ENCODE measurements at places on chromosomes 16 and 17. TPM values are rescaled to one million over a fixed set of nuclear protein-coding genes. Genes with fewer than 3 reads are reported as not detected.

Gene MIEN1
- 32.5 TPM for total RNA-seq

GRCh38 chr16:48511071-48511540 is 98.9 kb downstream of the N4BP1 start:
- no peaks in the 10 kb centered on the region for H3K4me1 ChIP-seq
- H3K27me3 ChIP-seq, result no peaks in the 10 kb centered on the region
- peaks cover 2% of the 10 kb centered on the region for H3K36me3 ChIP-seq
- no peak for DNase-seq
- H3K4me3 ChIP-seq, result no peak overlapping the region
- no peak overlapping the region for H3K27ac ChIP-seq

Gene CD300E
- not detected for total RNA-seq

Gene FBXW10B
- 0.51 TPM for total RNA-seq

- H3K4me1 ChIP-seq, result no peaks in the 10 kb centered on the region
- no peak overlapping the region for H3K27ac ChIP-seq
- DNase-seq, result no peak
- H3K27me3 ChIP-seq, result peaks cover 5% of the 10 kb centered on the region
- no peak overlapping the region for H3K4me3 ChIP-seq
Measured at GRCh38 chr17:81332914-81333528, 37.9 kb upstream of the SLC38A10 start.

Gene G6PC1
- total RNA-seq, result not detected

GRCh38 chr16:53515259-53515658 is 12.2 kb upstream of the AKTIP start:
- H3K4me3 ChIP-seq, result no peak overlapping the region
- no peak for DNase-seq
- H3K27ac ChIP-seq, result no peak overlapping the region
- peaks cover 55% of the 10 kb centered on the region for H3K4me1 ChIP-seq
- H3K36me3 ChIP-seq, result peaks cover 8% of the 10 kb centered on the region
- H3K27me3 ChIP-seq, result peaks cover 2% of the 10 kb centered on the region

DNA sequence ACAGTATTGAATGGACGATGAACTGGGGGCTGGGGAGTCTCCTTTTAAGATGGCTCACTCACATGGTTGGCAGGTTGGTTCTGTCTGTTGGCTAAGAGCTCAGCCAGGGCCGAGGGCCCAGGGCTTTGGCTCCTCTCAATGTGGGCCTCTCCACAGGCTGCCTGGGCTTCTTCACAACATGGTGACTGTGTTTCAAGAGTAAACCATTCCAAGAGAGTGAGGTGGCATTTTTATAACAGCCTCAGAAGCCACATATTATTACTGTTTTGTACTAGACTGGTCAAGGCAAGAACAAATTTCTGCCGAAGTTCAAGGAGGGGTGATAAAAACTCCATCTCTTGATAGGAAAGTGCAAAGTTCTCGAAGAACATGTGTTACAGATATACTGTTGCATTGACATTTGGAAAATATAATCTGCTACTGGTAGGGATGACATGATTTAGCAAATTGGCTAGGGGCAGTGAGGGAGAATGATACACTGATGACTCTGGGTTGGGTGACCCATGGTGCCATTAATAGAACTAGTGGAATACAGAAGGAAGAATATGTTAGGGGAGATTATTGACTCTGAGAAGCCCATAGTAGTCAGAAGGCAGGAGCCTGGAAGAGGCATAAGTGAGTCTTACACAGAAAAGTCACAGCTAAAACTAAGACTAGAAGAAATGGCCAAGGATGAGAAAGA is 13.7 kb downstream of the KRABD2 start:
- no peaks in the 10 kb centered on the region for H3K27me3 ChIP-seq
- no peak for DNase-seq
- peaks cover 5% of the 10 kb centered on the region for H3K4me1 ChIP-seq
- no peaks in the 10 kb centered on the region for H3K36me3 ChIP-seq

Gene ZSCAN10
- 0.25 TPM for total RNA-seq

DNA sequence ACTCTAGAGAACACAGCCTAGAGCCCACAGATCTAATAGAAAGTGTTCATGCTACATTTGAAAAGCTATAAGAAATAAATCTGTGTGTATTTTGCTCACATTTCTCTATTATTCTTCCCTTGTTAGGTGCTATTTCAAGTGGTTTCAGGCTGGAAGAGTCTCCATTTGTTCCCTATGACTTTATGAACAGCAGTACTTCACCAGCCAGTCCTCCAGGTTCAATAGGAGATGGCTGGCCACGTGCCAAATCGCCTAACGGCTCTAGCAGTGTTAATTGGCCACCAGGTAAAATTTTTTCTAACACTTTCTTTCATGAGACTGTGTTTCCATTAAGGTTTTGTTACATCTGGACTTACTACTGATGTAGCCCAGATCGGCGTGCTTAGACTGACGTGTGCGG is 30.7 kb upstream of the SLC5A11 start:
- H3K27me3 ChIP-seq, result no peaks in the 10 kb centered on the region
- no peak for DNase-seq
- no peaks in the 10 kb centered on the region for H3K4me1 ChIP-seq
- no peak overlapping the region for H3K27ac ChIP-seq
- H3K36me3 ChIP-seq, result peaks cover 36% of the 10 kb centered on the region
- H3K4me3 ChIP-seq, result no peak overlapping the region

GRCh38 chr17:697682-698081 is 17.0 kb downstream of the VPS53 start:
- no peak overlapping the region for H3K27ac ChIP-seq
- H3K27me3 ChIP-seq, result no peaks in the 10 kb centered on the region
- peaks cover 21% of the 10 kb centered on the region for H3K36me3 ChIP-seq
- H3K4me1 ChIP-seq, result no peaks in the 10 kb centered on the region
- no peak overlapping the region for H3K4me3 ChIP-seq

- no peak overlapping the region for H3K4me3 ChIP-seq
- no peaks in the 10 kb centered on the region for H3K4me1 ChIP-seq
- no peak for DNase-seq
- H3K27me3 ChIP-seq, result no peaks in the 10 kb centered on the region
- H3K36me3 ChIP-seq, result no peaks in the 10 kb centered on the region
- H3K27ac ChIP-seq, result no peak overlapping the region
Measured at GRCh38 chr17:16474012-16474725, 17.8 kb downstream of the LRRC75A start.

Gene ASGR2
- total RNA-seq, result not detected

Gene CCL3
- total RNA-seq, result 253 TPM

GRCh38 chr16:24700549-24701392 is 28.7 kb upstream of the TNRC6A start:
- H3K27ac ChIP-seq, result no peak overlapping the region
- peaks cover 7% of the 10 kb centered on the region for H3K27me3 ChIP-seq
- H3K4me3 ChIP-seq, result no peak overlapping the region
- no peaks in the 10 kb centered on the region for H3K4me1 ChIP-seq

Gene MRC2
- 9.0 TPM for total RNA-seq

- H3K4me1 ChIP-seq, result peaks cover 26% of the 10 kb centered on the region
- H3K27me3 ChIP-seq, result no peaks in the 10 kb centered on the region
- H3K36me3 ChIP-seq, result peaks cover 45% of the 10 kb centered on the region
- DNase-seq, result no peak
- H3K27ac ChIP-seq, result peak overlapping the region; percentile 92
Measured at GRCh38 chr17:81511804-81512561, 616 bp downstream of the ACTG1 start.

Gene NME1
- total RNA-seq, result 296 TPM

DNA sequence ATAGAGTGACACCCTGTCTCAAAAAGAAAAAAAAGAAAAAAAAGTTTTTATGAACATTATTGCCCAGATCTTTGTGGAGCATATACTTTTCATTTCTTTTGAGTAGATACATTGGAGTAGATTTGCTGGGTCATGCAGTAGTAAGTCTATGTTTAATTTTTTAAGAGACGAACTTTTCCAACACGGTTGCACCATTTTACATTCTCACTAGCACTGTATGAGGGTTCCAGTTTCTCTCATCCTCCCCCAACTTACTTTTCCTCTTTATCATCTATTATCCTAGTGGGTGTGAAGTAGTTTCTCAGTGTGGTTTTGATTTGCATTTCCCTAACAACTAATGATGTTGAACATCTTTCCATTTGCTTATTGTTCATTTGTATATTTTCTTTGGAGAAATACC is 10.5 kb downstream of the RPS6KB1 start:
- no peak overlapping the region for H3K4me3 ChIP-seq
- DNase-seq, result no peak
- H3K27ac ChIP-seq, result peak overlapping the region; percentile 18
- H3K4me1 ChIP-seq, result peaks cover 30% of the 10 kb centered on the region

- H3K36me3 ChIP-seq, result no peaks in the 10 kb centered on the region
- DNase-seq, result no peak
- no peak overlapping the region for H3K4me3 ChIP-seq
Measured at GRCh38 chr16:51408357-51408756, 257.3 kb upstream of the SALL1 start.

DNA sequence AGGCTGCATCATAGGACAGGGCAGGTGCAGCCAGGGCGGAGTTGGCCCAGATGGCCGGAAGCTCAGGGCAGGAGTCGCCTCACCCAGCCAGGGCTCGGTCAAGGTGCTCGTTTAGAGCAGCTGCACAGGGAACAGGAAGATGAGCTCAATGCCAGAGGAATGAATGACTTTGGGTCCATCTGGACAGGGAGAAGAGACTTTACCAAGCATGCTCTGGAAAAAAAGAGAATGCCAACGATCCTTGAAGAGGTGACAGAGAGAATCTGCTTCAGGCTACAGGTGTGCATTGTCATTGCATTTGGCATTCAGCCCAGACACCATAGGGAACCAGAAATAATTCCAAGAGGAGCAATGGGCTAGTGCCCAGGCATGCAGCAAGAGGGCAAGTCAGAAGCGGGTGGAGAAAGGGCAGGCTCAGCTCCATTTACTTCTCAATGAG is 6.7 kb upstream of the MPP3 start:
- H3K27me3 ChIP-seq, result peaks cover 16% of the 10 kb centered on the region
- no peaks in the 10 kb centered on the region for H3K36me3 ChIP-seq
- no peak overlapping the region for H3K4me3 ChIP-seq
- DNase-seq, result no peak

DNA sequence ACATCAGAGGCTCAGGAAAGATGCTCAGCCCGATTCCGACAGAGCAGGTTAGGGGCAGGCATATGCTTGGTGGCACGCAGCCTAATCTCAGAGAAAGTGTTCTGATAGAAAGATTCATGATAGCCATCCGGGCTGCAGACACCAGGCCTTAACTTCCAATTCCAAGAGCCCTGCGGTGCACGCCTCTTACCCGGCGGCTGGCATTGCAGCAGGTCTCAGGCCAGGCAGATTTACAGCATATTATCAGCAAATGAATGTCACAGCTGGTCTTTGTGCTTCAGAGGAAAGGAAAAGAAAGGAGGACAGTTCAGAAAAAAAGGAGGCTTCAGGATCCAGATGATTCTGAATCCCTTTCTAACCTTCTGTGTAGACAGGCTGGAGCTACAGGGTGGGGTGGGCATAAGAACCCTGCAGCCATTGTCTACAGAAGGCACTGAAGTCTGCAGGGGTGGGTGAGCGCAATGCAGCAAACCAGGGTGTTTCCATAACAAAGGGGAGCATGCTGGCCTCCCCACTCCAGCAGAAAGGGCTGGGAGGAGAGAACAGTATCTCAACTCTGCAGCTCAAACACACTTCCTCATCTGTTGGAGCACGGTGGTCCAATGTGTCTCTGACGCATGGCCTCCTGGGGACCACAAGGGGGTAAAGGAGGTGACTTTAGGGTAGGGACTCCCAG is 277.4 kb upstream of the XYLT1 start:
- H3K27me3 ChIP-seq, result peaks cover 6% of the 10 kb centered on the region
- no peak overlapping the region for H3K4me3 ChIP-seq
- no peaks in the 10 kb centered on the region for H3K4me1 ChIP-seq
- no peak overlapping the region for H3K27ac ChIP-seq

Gene UTS2R
- not detected for total RNA-seq

DNA sequence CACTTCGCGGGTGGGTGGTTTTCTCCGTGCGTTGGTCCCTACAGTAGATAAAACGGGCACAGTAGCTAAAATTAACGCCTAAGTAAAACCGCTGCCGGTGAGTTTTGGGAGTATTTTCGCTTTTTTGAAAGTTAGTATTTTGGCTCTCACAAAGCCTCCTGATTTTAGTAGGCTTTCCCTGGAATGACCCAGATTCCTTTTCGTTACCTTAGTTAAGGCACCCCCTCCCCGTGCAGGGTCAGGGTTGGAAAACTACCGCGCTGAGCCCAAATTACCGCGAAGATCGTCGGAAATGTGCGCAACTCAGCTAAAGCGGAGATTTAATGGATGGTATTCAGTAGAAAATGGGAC is 28.3 kb upstream of the ST6GALNAC1 start:
- no peaks in the 10 kb centered on the region for H3K36me3 ChIP-seq
- H3K4me3 ChIP-seq, result peak overlapping the region; percentile 89
- H3K4me1 ChIP-seq, result peaks cover 32% of the 10 kb centered on the region
- H3K27ac ChIP-seq, result peak overlapping the region; percentile 95

- no peak for DNase-seq
- H3K27ac ChIP-seq, result no peak overlapping the region
- no peaks in the 10 kb centered on the region for H3K36me3 ChIP-seq
- peaks cover 2% of the 10 kb centered on the region for H3K27me3 ChIP-seq
Measured at GRCh38 chr16:79784007-79784406, 183.5 kb upstream of the MAF start.

- no peak overlapping the region for H3K4me3 ChIP-seq
- no peaks in the 10 kb centered on the region for H3K27me3 ChIP-seq
- DNase-seq, result no peak
- no peak overlapping the region for H3K27ac ChIP-seq
- peaks cover 29% of the 10 kb centered on the region for H3K4me1 ChIP-seq
Measured at GRCh38 chr17:77867308-77867781, 91.2 kb upstream of the TNRC6C start.

Gene PRAC2
- total RNA-seq, result not detected

DNA sequence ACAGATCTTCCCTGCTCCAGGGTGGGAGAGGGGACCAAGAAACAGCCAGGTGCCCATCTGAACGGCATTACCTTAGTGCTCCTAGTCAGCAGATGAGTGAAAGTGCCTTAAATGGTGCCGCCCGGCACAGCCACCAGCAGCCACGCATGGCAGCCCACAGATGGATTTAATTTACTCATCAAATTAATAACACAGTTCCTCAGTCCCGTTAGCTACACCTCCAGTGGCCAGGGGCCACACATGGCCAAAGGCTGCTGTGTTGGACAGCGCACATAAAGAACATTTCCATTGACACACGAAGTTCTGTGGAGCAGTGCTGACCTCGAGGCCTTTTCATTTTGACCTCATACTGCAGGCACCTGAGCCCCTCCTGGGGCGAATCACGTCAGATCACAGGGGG is 166.3 kb downstream of the CMIP start:
- H3K36me3 ChIP-seq, result no peaks in the 10 kb centered on the region
- no peaks in the 10 kb centered on the region for H3K27me3 ChIP-seq
- no peak for DNase-seq
- peaks cover 4% of the 10 kb centered on the region for H3K4me1 ChIP-seq

- H3K36me3 ChIP-seq, result no peaks in the 10 kb centered on the region
- H3K27ac ChIP-seq, result no peak overlapping the region
- H3K4me3 ChIP-seq, result no peak overlapping the region
Measured at GRCh38 chr17:39871801-39872200, 3.8 kb downstream of the ZPBP2 start.

Gene TBC1D3G
- total RNA-seq, result not detected

DNA sequence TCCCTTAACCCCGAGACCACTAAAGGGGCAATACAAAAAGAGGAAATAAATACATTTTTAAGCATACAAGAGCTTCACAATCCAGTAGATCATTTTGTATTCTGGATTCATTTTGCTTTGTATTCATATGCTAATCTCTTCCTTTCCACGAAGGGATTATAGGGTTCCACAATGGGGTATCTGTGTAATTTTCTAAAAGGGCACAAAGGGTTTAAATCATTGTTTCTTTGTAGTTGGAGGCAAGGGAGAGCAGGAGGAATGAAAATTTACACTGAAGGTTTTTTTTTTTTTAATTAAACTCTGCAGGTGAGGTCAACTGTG is 592 bp upstream of the NUFIP2 start:
- peaks cover 23% of the 10 kb centered on the region for H3K4me1 ChIP-seq
- peak overlapping the region; percentile 100 for H3K27ac ChIP-seq
- no peaks in the 10 kb centered on the region for H3K27me3 ChIP-seq
- H3K4me3 ChIP-seq, result peak overlapping the region; percentile 100
- H3K36me3 ChIP-seq, result peaks cover 25% of the 10 kb centered on the region

Measured in activated CD8-positive, alpha-beta T cell treated with anti-CD3 and anti-CD28 coated beads for 36 hours (primary cell).